Amniotic stem cell (primary cell): ENCODE measurements at places on chromosomes 4 and X.

GRCh38 chr4:112421911-112422310, 94.1 kb downstream of the NEUROG2 start:
- DNase-seq, result no peak

DNA sequence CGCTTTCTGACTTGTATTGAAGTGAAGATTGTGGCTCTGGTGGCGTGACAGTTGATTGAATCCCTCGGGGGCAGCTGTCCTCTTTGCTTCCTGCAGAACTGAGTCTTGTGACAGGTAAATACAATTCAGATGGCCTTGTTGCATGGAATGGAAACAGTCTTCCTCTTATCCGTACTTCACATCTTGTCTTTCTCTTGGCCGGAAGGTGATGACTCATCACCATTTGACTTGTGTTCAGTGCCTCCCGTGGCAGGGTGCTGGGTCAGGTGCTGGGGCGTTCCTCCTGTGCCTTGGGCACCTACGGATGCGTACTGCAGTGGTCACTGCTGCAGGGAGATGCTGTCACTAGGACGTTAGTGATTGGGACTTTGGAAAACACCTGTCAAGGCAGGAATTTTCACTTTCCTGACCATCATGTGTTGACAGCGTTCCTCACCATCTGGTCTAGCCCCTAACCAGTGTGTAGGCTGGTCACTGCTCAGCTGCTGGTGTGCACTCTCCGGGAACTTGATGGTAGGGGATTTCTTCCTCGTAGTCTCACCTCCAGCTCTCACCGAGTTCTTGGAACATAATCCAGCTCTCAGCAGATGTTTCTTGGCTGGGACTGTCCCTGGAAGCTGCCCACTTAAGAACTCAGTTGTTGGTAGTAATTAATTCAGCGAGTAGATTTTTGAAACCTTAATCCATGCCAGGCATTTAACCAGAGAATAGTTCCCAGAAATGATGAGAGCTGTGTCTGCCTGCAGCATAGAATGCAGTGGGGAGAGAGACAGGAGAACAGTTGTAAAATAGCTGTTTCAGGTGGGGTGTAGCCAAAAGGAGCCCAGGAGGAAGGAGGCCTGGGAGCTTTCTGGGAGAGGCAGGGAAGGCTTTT, 7.2 kb downstream of the TBC1D14 start:
- DNase-seq, result no peak

- no peak for DNase-seq
Observed at GRCh38 chr4:102321260-102321995, 23.9 kb downstream of the SLC39A8 start.

DNA sequence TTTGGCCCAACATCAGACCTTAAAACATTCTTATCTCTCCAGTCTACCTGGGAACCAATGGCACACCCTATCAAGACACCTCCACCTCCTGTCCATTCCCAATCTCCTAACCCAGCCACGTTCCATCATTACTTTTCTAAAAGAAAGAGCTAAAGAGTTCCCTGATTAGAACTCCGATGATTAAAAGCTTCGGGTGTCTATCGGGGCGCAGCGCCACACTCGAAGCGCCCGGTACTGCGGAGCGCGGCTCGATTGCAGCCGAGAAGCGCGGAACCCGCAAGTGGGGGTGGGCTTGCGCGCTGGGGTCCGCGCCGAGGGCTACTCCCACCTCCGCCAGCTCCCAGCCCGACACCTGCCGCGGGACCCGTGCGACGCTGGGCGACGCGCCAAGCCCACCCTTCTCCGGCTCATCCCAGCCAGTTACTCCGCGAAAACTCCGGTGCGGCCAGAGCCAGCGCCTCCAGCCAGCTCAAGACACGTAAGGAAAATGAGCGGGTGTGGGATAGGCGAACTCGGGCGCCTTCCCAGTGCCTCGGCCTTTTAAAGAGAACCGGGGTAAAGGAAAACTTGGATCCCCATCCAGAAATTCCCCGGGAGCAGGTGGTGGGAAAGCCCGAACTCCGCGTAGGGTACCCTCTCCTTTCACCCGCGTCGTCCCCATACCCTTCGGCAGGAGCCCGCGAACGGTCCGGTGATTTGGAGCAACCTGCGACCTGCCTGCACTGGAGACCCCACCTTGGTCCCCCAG, 593 bp downstream of the NPY1R start:
- DNase-seq, result no peak

- DNase-seq, result no peak
Observed at GRCh38 chr4:38071801-38072431, 111.7 kb downstream of the PTTG2 start.

GRCh38 chr4:35105486-35105885, 1138.8 kb downstream of the ARAP2 start:
- DNase-seq, result no peak

- DNase-seq, result no peak
Observed at GRCh38 chrX:18210470-18210869, 10.2 kb downstream of the BEND2 start.

DNA sequence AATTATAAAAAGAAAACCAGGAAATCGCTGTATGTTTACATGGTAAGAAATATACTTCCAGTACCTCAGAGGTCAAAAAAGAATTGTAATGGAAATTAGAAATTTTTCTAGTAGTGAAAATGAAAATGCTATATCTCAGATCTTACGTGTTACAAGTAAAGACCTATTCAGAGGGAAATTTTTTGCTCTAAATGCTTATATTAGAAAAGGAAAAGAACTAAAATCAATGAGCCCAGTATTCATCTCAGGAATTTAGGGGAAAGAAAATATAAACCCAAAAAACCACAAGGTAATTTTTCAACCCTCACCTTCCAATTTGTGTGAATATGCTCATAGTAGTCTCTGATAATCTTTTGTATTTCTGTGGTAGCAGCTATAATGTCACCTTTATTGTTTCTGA, 145.6 kb downstream of the RAP1GDS1 start:
- DNase-seq, result no peak
